ENCODE measurements at places on chromosomes 4 and X.

- DNase-seq = no peak
Measured at GRCh38 chr4:101010987-101011386, 336.3 kb downstream of the PPP3CA start.

DNA sequence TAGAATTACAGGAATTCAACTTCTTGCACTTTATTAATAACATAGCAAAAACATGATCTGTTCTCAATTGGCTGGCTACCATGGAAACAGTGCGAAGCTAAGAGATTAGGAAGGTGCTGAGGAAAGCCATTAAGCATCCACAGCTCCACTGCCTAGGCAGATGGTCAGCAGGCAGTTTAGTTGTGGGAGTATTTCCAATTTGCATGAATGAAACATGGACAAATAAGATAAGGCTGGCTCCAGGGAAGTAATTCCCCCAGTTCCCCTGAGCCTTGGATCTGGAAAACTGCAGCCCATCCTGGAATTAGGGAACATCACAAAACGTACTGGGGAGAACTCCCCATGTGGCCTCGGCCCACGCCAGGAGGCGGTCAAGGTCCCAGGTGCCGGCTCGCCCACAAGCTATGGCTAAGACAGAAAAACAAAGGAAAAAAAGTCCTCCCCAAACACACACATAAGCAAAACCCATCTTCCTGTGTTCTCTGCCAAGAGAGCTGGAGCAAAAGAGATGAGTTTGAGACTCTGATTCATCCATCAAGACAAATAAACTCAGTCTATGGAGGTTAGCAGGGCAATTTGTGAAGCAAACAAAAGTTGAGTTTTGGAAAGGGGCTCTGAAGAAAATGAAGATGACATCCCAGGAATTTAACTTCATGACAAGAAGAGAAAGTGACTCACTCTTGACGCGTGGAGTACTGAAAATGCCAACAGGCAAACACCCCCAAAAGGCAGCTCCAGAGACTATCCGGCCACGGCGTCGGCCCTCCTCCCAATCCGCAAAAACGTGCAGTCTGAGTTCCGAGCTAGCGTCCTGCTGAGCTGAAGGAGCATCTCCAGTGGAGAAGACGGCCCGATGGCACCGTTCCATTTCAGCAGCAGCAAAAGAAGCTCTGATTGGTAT, 45.1 kb downstream of the IGFBP7 start:
- no peak for DNase-seq

GRCh38 chrX:111731351-111731750, 50.4 kb downstream of the ALG13 start:
- DNase-seq = no peak

DNA sequence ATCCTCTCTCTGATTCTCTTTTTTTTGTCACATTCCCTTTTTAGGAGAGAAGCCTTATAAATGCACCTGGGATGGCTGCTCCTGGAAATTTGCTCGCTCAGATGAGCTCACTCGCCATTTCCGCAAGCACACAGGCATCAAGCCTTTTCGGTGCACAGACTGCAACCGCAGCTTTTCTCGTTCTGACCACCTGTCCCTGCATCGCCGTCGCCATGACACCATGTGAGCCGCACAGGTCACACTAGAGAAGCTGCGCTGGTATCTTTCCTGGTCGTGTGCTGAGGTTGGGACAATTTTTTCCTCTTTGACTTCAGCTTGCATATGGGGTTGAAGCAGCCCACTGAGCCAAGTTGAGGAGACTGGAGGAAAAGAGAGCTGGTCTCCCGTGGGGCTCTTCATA, 52.1 kb downstream of the KLF8 start:
- no peak for DNase-seq

- no peak for DNase-seq
Measured at GRCh38 chrX:151081016-151081415, 95.4 kb upstream of the GPR50 start.

DNA sequence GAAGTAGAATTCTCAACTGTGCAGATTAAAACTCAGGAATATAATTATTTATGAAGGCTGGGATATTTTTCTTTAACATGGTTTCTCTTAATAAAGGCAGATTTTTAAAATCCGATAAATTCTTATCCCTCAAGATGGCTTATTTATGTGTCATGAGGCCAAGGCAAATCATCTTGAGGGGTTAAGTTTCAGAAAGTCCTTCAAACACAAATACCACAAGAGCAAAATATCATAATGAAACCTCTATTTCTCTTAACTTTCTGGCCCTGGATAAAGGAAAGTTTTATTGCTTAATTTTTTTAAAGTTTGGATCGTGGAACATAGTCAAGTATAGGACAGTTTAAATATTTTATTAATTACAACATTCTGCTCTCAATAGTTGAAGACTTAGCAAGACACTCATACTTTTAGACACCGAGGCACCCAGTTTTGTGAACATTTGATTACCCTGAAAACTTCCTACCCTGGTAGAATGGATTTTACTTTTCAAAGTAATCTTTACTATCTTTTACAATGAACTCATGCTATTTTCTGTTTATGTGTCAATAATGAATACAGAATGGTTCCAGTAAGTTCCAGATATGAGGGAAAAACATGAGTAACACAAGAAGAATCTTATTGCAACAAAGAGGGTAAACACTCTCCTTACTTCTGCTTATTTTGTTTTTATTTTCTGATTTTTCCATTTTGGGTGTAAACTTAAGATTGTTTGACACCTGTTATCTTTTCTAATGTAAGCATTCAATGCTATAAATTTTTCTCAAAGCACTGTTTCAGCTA, 200.7 kb upstream of the IL15 start:
- no peak for DNase-seq

- no peak for DNase-seq
Measured at GRCh38 chr4:176387571-176387970, 67.8 kb downstream of the SPCS3 start.

DNA sequence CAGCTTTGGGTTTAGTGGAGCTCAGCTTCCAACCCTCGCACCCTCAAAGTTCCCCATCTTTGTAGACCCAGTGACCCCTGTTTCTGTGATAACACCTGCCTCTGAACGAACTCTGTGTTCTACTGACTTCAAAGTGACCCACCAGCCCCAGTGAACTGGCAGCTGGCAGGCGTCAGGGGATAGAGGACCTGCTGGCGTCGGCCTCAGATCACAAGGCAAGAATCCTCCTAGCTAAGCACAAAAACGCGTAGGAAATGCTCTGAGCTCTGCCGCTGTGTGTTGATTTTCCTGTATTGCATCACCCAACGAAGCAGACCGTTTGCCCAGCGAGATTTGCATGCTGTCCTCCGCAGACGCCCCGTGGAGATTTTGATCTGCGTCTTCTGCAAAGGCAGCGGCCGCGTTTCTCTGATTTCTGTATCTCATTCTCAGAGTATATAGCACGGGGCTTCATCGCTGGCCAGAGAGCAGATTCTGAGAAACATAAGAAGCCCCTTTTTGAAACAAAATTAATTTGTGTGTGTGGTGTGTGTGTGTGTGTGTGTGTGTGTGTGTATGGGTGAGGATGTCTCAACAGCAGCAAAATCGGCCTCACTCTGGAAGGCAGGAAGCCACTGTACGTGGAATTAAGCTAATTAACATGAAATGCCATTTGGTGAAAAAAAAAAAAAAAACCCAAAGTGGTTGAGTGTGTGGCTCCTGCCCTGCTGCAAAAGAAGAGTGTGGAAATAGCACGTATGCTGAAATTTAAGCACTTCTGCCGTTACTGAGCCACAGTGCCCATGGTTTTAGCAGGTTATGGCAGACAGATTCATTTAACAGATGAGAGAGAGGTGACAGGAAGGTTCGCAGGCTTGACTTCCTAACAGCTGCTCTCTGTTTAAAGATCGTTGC, 29.2 kb upstream of the ASMTL start:
- DNase-seq = peak; percentile 70

- DNase-seq = no peak
Measured at GRCh38 chr4:40844261-40844660, 94.5 kb downstream of the NSUN7 start.

GRCh38 chr4:47010912-47011446, 17.6 kb upstream of the GABRA4 start:
- DNase-seq = no peak

DNA sequence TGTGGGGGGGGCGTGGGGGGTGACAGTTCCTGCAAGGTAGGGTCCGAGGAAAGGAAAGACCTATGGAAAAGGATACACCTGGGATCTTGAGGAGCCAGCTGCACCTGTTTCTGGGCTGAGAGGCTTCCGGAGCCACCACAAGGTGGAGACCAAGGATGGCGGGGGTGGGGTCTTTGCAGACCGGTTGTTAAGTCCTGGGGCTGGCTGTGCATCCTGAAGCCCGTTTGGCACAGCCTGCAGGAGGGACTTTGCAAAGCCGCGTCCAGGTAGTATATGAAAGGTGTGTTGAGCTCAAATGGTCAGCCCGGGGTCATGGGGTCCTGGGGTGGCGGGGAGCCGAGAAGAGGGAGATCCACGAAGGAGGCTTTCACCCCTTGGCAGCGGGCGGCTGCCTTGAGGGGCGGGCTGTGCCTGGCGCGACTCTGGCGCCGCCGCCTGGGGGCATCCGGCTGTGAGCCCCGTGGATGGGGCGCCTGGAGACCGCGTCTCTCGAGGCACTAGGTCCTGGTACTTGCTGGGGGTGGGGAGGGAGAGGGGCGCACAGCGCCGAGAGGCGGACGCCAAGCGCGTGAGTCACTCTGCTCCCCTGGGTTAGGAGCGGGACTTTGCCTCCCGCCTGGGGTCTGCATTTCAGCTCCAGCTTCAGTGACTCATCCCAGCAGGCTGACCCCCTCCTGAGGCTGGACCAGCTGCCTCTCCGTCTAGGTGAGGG, 58.2 kb upstream of the DYNLT3 start:
- no peak for DNase-seq

GRCh38 chr4:182699795-182700194, 217.4 kb downstream of the DCTD start:
- no peak for DNase-seq

GRCh38 chr4:6453688-6453990, 18.8 kb downstream of the PPP2R2C start:
- DNase-seq = no peak

DNA sequence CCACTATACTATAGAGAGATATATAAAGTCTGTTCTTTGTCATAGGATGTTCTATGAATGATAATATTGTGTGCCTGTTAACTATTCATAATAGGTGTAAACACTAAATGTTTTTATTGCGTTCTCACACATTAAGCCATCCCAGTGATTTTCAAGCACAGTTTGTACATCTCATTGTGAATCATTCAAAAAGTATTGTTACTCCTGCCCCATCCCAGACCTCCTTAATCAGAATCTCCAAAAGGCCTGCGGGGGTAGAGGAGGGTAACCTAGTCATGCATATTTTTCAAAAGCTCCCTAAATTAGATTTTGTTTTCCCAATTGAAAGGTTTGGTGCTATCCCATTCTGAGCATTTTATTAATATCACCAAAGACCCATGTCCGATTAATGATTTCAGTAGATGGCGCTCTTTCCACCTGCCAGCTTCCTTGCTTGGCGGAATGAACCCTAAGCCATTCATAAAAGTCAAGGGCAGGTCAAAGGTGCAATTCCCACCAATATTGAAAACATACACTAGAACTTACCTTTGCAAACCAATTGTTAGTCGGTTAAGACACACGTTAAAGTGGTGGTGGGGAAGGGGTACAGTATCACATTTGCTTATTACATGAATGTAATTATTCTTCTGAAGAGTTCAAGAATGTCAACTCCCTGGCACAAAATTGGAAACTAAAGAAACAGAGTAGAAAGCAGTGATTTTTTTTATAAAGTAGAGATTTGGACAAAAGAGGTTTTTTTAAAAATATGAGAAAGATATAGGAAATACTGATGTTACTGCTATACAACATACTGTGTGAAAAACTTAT, 5.8 kb upstream of the TET2 start:
- DNase-seq = peak; percentile 19

- no peak for DNase-seq
Measured at GRCh38 chrX:154540897-154541535, 5.6 kb downstream of the G6PD start.

DNA sequence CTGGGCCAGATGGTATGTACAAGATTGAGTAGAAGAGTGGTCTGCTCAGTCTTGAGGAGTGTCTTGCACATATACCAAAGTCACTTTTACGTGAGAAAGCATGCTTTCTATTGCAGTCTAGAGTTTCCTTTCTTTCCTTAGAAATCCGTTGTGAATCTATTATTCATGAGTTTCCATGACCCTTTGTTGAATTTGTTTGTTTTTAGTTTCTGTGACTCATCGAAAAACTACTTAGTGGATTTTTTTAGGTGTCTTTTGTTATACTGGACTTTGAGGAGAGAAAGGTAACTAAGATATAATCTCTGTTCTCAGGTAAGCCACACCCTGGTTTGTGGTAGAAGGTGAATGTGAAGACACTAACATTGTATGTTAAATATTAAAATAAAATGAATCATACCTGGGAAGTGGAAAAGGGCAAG, 23.0 kb downstream of the GALNT7 start:
- DNase-seq = no peak

DNA sequence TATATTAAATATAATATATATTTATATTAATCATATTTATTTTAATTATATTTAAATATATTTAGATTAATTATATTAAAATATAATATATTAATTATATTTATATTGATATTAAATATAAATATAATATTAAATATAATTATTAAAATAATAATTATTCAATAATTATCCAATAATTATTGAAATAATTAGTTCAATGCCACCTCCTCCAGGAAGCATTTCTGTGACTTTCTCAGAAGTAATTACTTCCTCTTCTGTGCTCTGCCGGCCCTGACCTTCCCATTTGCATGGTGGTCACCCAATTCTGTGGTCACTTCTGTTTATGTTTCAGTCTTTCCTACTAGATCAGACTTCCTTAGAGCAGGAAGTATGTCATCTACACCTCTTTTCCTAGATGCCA, 45.8 kb downstream of the EVC2 start:
- DNase-seq = no peak

GRCh38 chr4:148021686-148022085, 289.8 kb downstream of the ARHGAP10 start:
- DNase-seq = no peak

DNA sequence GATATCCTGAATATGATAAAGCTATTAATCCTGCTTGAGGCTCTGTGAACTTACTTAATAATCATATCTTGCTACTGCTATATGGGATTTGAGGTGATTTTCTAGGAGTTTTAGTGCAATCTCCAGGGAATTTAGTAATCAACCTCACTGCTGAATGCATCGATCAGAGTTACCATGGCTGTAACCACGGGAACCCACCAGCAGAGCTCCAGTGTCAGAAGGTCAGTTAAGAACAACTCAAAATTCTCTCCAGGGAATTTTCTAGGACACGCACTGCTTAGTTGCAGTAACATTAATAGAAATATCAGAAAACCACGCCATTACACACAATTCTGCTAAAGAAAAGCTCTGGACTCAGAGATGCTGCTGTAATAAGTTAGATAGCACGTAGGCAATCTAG, 1477.2 kb upstream of the TENM3 start:
- DNase-seq = no peak

GRCh38 chr4:2159931-2160330, 82.0 kb downstream of the HAUS3 start:
- DNase-seq = no peak

- no peak for DNase-seq
Measured at GRCh38 chrX:17861489-17862011, 452 bp upstream of the RAI2 start.

- DNase-seq = no peak
Measured at GRCh38 chr4:137116144-137116543, 416.1 kb downstream of the PCDH18 start.
